ENCODE measurements at places on chromosomes 3 and 15.
A peak's percentile ranks its signal among the peaks of the same experiment; 100 is the strongest.

DNA sequence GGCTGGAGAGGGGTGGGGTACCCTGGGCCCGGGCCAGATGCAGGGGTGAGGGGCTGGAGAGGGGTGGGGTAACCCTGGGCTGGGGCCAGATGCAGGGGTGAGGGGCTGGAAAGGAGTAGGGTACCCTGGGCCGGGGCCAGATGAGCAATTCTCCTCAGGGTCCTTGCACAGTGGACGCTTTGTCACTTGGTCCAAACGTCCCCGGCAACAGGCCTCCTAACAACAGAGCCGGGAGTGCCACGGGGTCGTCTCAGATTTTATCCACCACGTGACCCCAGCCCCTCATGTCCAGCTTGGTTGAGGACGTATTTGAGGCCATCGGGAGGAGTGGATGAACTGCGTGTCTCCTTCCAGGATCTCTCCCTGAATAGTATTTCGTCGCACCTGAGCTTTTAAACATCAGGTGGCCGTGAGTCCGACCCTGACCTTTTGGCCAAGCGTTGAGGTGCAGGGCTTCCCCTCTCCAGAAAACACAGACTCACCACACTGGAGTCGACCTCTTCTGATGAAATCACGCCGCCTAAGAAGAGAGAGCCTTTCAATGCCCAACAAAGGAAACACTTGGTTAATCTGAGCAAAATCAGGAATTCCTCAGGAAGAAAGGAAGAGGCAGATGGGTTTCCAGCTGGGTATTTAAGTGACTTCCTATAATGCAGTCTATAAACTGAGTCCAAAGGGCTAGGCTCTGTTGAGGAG, 12.8 kb upstream of the LRRC15 start:
- DNase-seq: no peak

- DNase-seq: no peak
Measured at GRCh38 chr3:157610876-157611535, 107.8 kb upstream of the VEPH1 start.

DNA sequence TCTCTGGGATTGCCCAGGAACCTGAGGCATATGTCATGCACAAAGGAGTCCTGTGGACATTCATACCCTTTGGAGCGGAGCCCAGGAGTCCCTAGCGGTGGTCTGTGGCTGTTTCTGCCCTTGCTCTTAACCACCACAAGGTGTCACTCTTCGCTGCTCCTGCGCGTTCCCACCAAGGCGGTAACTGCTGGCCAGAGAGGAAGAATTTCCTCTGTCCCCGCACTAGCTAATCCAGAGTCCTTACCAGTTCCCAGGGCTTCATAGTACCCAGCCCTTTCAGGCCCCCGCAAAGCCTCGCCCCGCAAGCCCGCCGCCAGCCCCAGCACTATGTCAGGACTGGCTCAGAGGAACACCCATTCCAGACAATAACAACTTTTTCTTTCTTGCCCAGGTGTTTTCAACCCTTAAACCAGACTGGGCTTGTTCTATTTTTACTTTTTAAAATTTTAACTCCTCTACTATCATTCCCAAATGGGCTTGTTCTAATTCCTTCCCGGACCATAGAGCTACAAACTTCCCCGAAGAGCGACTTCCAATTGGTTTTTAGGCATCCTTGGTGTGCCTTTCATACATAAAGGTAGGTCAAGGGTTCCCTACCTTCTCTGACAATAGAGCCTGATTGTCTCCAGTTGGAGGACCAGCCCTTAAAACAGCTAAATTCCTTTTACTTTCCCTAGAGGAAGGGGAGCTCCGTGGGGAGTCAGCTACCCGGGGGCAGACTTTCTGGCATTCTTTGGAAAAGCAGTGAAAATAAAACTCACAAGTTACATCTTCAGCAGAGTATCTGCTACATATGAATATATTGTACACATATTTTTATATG, 31.8 kb upstream of the ZNF774 start:
- DNase-seq: peak; percentile 66

DNA sequence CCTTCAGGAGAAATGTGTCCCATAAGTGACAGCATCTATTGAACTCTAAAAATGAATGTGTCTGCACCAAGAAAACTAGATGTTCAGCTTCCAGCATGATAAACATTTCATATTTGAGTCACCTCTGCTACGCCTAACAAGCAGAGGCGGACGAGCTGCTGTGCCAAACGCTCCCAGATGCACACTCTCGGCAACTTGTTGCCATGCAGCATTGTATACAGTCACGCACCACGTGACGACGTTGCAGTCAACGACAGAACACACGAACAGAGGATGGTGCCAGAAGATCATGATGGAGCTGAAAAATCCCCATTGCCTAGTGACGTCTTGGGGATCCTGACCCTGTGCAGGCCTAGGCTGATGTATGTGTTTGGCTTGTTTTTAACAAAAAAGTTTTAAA, 137.5 kb downstream of the XXYLT1 start:
- DNase-seq: peak; percentile 28

- no peak for DNase-seq
Measured at GRCh38 chr15:64938192-64938591, 26.5 kb downstream of the ANKDD1A start.

DNA sequence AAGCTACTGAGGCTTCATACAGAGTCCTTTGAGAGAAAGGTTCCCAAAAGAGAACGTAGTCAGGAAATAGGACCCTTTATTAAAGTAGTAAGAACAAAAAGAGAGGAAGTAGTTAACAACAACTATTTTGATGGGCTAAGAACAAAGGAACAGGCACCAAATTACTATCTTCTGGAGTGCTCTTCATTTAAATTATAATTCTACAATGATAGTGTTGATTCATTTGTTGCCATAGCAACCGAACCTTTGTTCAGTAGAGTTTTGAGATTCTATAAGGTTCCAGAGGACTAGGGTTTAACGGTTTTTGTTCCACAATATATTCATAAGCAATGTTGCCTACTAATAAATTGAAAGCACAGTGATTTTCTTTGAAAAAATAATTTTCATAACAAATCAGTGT, 78.8 kb downstream of the CMSS1 start:
- no peak for DNase-seq

DNA sequence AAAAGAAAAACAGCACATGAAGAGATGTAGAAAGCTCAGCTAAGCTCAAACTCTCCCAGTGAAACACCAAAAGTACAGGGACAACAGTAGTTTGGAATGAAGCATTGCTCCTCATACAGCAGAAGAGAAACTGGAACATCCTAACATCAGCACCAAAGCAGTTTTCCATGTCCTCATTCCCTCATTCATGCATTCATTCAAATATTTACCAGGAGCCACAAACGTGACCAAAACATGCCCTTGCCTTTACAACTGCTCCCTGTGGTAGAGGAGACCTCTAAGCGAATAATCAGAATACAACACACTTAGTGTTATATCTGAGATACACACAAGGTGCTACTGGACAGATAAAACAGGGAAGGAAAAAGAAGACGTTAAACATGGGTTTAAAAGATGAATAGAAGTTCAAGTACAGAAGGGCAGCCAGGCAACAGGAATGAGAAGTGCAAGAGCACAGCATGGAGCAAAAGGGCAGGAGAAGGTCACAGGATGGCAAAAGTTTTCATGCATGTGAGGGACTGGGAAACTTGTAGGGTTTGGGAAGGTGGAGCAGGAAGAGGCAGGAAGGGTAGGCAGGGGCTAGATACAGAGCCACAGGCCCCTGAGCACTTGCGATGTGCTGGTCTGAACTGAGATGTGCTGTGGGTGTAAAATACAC, 58.5 kb upstream of the LMCD1 start:
- no peak for DNase-seq

DNA sequence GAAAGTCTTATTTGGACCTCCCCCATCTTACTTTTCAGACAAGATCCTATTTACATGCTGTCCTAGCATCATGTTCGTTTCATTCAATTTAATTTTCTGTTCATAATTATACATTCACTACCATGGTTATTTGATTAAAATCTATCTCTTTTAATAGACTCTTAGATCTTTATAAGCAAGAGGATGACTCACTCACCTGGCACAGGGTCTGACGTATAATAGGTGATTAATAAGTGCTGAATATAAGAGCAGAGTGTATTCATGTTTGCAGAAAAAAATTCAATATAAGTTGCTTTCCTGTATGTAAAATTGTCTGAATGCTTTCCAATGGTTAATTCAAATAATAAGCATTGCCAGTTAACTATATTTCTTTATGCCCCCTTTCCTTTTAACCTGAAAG, 165.5 kb upstream of the CBLB start:
- no peak for DNase-seq

- no peak for DNase-seq
Measured at GRCh38 chr3:135181408-135181807, 386.3 kb downstream of the EPHB1 start.

- DNase-seq: no peak
Measured at GRCh38 chr15:95446854-95447253, 883.6 kb upstream of the NR2F2 start.

- peak; percentile 62 for DNase-seq
Measured at GRCh38 chr3:9036404-9037131, 73.3 kb upstream of the RAD18 start.

GRCh38 chr3:129738172-129738571, 131.7 kb upstream of the PLXND1 start:
- DNase-seq: no peak

GRCh38 chr15:78362716-78363380, 22.7 kb downstream of the CRABP1 start:
- DNase-seq: no peak

- no peak for DNase-seq
Measured at GRCh38 chr3:182445576-182445975, 347.7 kb upstream of the ATP11B start.

GRCh38 chr3:35322070-35322469, 317.3 kb upstream of the ARPP21 start:
- no peak for DNase-seq

- no peak for DNase-seq
Measured at GRCh38 chr3:158333736-158334135, 223.8 kb downstream of the RSRC1 start.

DNA sequence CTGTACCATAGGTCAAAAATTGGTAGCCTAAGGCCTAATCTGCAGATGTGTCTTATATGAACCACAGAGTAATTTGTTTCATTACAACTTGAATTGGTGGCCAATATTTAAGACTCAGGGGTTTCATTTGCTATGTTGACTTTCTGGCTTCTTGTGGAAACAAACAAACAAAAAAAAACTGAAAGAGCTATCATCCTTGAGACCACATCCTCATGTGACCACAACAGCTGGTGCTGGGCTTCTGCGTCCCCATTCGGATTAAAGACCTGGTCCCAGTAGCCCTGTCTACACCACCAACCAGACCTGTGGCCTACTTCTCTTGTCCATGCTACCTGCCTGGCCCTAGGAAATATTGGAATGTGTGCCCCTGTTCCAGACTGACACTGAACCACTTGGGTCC, 61.7 kb downstream of the STRIT1 start:
- DNase-seq: no peak

DNA sequence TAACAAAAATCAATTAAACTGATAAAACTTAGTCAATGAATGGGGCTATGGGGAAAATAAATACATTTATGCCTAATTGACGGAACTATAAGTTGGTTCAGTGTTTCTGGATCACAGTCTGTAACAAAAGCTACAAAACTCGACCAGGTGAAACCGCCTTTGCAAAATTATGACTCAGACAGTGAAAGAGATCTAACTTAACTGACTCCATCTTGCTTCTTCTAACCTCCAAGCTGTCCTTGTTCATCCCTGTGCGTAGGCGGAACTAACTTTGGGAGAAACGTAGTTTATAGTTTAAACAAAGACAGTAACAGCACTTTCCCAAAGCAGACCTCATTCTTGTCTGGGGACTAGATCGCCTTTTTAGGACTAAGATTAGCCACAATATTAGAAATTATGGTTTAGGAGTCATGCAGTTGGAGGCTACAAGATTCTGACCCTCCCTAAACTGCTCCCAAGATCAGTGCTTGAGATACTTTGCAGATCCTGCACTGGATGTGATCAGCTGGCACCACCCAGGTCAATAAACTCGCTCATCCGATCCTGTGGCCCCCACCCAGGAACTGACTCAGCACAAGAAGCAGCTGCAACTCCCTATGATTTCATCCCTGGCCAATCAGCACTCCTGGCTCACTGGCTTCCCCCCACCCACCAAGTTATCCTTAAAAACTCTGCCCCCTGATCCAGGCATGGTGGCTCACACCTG, 7.2 kb upstream of the MFGE8 start:
- DNase-seq: peak; percentile 51

- no peak for DNase-seq
Measured at GRCh38 chr3:142973217-142974009, 9.9 kb upstream of the PAQR9 start.

DNA sequence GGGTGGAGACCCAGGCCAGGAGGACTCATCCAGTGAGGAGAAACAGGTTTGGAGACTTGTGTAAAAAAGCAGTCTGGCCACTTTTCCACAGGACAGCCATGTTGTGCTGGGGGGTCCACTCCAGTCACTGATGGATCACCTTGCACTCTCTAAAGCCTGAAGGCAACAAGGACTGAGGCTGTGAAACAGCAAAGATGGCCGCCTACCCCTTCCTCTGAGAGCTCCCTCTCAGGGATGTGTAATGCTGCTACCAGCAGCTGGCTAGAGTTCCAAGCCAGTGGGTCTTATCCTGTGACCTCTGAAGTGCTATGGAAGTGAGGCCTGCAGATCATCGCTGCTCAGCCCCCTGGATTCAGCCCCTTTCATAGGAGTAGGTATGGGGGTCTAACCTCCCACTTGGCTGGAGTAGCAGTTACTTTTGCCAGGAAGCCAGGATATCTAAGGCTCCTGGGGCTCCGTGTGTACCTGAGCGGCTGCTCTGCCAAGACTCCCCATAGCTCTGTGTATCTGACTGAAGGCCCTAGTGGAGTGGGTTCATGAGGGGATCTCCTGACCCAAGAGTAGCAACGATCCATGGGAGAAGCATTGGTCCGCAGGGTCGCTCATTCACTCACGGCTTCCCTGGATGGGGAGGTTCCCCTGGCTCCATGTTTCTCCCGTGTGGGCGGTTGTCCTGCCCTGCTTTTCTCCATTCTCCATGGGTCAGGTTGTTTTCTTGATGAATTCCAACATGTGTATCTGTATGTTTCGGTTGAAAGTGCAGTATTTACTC, 69.9 kb upstream of the TNFSF10 start:
- DNase-seq: no peak

- DNase-seq: no peak
Measured at GRCh38 chr3:32136703-32137102, 30.3 kb downstream of the GPD1L start.

- DNase-seq: no peak
Measured at GRCh38 chr15:62249501-62249900, 84.4 kb upstream of the C2CD4B start.

- DNase-seq: no peak
Measured at GRCh38 chr3:21592828-21593227, 158.2 kb downstream of the ZNF385D start.

Measured in AG09309 (cell line).